ENCODE measurements at places on chromosomes 16 and 17. TPM values are rescaled to one million over a fixed set of nuclear protein-coding genes. Genes with fewer than 3 reads are reported as not detected.
A peak's percentile ranks its signal among the peaks of the same experiment; 100 is the strongest.

DNA sequence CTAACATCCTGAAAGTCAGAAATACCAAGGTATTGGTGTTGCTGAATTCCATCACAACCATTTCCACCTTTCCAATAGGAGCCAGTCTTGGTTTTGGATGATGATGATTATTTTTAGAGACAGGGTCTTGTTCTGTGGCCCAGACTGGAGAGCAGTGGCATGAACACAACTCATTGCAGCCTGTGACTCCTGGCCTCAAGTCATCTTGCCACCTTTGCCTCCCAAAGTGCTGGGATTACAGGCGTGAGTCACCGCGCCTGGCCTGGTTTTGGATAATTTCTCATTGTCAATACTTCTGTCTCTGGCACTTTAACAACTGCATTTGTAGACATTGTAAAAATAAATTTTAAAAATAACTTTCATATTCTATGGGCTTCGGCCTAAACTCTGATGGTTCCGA, 22.6 kb downstream of the STAT5B start:
- no peak for DNase-seq

DNA sequence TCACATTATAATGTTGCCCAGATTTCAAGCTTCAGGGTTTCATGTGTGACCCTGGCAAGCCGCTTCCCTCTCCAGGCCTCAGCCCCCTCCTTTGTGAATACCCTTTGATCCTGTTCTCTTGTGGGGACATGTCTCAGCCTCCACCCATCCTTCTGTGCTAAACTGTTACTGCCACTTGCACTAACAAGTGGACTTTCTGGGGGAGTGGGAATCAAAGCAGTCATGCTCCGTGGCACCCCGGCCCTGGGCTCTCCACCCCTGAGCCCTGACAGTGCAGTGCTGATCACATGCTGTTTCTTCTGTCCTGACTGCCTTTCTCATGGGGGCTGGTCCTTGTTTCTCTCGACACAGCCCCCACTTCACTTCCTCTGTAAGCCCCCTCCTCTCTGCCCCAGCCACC, 9.7 kb upstream of the DCAF7 start:
- no peak for DNase-seq

DNA sequence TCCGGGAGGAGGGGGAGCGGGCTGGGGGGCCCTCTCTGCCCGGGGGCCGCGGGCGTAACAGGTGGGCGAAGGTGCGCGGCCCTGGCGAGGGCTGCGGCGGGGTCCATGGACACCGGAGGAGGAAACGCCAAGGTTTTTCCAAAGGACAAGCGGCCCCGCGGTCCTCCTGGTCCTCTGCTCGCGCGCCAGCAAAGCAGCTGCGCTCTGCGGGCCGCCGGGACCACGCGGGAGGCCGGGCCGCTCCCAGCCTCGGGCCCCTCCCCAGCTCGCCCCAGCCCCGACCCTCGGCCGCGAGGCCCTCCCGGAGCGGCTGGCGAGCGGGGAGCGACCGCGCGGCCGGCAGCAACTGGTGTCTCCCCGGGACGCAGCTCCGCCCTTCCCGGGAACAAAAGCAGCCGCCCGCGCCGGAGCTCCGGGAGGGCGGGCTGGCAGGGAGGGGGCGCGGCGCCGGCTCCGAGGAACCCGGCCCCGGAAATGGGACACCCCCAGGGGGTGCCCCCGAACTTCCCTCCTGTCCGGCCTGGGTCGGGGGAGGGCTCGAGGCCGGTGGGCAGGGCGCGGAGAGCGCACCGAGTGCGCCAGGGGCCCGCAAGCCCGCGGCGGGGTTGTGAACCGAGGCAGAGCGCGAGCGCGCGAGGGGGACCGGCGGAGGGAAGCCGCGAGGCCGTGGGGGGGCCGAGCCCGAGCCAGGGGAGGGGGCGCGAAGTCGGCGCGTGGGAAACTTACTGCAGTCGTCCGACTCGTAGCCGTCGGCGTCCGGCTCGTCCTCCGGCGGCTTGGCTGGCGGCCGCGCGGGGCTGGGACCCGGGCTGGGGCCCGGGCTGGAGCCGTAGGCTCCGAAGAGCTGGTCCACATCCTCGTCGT, 837 bp downstream of the DOC2B start:
- no peak for DNase-seq

DNA sequence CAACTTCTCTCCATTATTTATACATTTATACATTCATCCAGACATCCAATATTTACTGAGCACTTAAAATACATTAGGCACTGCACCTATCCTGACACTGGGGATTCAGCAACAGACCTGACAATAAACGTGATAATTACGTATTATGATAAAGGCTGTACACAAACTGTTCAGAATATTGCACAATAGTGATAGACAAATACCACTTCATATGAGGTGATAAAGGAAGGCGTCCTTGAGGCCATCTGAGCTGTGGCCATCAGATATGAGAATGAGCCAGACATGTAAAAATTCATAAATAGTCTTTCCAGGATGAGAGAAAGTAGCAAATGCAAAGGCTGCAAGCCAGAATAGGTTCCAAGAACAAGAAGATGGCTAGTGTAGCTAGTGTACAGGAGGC, 8.6 kb downstream of the USP32 start:
- DNase-seq = peak; percentile 5

TLK2 gene
- 60.0 TPM for total RNA-seq
